ENCODE measurements at places on chromosomes 1 and 21.
A peak's percentile ranks its signal among the peaks of the same experiment; 100 is the strongest.

DNA sequence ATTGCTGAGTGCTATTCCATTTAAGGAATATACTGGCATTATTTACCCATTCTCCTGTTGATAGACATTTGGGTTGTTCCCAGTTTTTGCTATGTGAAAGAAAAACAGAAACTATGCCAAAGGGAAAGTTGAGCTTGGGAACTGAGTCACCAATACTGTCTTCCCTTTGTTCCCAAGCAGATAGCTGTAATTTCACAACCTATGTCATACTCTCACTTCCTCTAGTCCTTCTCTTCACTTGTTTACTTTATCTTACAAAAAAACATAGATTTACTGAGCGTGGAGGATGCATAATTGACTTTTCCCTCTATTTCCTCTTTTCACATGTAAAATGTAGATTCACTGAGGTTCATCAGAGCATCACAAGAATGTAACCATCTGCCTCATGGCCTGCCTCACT, 32.4 kb upstream of the PGBD5 start:
- no peak for DNase-seq

DNA sequence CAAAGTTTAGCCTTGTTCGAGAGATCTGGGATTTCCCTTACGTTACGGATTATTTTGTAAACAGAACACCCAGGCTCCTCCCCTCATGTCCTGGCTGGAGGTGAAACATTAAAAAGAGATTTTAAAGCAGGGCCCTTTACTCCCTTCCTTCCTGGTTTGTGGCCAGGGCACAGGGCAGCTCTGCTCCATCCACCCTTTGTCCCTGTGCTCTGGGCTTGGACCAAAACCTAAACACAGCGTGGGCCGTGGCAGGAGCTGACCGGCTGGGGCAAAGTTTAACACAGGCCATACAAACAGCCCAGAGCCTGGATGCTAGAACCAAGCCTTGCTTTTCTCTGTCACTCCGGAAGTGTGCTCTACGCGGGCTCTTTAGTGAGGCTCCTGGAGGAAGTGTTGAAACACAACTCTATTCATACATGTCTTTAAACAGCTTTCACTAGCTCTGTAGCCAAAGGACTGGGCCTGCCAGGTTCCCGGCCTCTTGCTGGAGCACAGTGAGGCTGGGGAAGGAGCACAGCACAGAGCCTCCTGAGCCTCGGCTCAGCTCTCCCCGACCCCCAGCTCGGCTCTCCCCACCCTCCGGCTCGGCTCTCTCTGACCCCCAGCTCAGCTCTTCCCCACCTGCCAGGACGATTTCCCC, 84.7 kb downstream of the PDE9A start:
- DNase-seq = peak; percentile 57

GRCh38 chr1:31991182-31991581, 22.5 kb upstream of the KHDRBS1 start:
- DNase-seq = no peak

GRCh38 chr1:48099072-48099773, 102.0 kb upstream of the TRABD2B start:
- DNase-seq = no peak

DNA sequence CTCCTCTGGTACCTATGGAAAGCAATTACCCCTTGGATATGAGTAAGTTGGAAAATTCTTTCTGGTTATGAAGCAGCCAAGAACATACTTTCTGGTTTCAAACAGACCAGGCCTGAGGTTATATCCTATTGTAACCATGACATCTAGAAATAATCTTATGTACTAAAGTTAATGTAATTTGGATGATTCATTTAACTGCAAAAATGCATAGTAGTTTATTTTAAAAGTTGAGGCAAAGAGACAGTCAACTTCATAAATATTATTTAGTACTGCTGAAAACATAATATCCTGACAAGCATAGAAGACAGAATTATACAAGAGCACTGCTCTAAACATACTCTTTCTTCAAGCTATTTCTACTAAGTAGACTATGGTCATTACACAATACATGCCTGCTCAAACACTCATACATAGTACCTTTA, 25.5 kb downstream of the ODF2L start:
- no peak for DNase-seq

- DNase-seq = no peak
Measured at GRCh38 chr1:78383923-78384322, 106.9 kb upstream of the PTGFR start.

GRCh38 chr1:110234691-110235090, 24.6 kb downstream of the KCNC4 start:
- DNase-seq = no peak

DNA sequence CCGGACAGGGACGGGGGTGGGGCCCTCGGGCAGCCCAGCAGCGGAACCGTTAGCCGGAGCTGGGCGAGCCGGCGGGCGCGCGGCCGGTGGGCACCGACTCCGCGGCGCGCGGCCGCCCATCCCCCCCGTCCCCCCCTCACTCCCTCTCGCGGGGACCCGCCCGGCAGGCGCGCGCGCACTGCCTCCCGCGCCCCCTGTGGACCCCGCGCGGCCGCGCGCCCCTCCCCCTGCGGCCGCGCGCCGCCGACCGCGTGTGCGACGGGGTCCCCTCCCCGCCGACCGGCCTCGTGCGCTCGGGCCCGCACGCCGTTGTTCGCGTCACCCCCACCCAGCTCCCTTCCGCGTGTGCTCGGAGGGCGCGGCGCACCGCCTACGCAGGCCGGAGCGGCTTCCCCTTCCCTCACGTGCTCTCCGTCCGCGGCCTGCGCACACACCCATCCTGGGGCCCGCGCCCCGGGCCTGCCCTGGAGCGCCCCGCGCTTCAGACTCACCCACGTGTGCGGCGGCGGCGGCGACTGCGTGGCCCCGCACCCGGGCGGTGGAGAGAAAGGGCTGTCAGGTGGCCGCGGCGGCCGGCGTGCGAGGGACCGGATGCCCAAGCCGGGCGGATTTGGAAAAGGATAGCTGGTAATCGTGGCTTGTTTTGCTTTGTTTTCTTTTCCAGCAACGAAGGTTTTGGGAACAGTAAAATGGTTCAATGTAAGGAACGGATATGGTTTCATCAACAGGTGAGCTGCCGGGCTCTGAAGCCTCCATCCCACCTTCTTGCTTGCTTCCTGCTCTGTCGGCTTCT, 717 bp downstream of the YBX1 start:
- peak; percentile 75 for DNase-seq

GRCh38 chr1:27759236-27759635, 13.8 kb upstream of the STX12 start:
- no peak for DNase-seq

DNA sequence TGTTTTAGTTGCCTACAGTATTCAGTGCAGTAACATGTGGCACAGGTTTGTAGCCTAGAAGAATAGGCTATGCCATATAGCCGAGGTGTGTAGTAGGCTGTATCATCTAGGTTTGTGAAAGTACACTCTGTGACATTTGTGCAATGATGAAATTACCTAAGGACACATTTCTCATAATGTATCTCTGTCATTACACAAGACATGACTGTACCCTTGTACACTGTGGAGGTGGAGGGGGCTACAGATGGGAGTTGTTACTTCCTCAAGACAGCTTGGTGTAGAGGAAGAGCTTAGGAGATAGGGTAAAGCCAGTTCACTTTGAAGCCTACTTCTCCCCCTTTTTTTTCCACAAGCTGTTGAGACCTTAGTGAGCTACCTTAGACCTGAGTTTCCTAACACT, 59.7 kb upstream of the RAVER2 start:
- no peak for DNase-seq

DNA sequence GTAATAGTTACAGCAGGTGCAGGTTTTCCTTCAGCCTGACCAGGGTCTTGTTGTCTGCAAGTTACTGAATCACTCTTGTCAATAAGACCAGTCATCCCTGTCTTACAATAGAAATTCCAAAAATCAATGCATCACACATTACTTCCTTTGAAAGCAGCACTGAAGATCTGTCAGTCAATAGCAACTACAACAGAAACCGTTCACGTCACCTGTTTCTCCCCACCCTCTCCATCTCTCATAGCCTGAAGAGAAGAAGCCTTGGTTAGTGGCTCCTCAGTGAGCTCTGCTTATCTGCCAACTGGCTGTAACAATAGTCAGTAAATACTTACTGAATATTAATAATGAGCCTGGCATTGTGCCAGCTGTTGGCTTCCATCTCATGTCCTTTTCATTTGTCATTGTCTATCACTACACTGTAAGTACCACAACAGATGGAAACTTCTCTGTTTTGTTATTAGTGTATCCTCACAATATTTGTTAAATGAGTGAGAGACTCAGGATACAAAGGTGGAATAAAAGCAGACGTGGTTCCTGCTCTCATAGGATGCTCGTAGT, 195.2 kb downstream of the S1PR1 start:
- no peak for DNase-seq

- no peak for DNase-seq
Measured at GRCh38 chr1:8902765-8903164, 24.3 kb upstream of the ENO1 start.

DNA sequence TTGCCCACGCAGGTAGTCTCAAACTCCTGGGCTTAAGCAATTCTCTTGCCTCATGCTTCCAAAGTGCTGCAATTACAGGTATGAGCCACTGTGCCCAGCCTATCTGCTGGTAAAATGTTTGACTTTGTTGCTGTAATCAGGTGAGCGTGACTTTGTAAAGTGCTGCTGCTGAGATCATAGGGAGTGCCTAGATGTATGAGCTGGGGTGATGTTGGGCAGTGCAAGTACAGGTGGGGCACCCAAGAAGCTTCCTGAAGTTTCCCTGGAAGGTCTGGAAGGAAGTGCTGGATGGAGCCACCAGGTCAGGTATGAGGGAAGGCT, 43.1 kb downstream of the KIF21B start:
- no peak for DNase-seq

DNA sequence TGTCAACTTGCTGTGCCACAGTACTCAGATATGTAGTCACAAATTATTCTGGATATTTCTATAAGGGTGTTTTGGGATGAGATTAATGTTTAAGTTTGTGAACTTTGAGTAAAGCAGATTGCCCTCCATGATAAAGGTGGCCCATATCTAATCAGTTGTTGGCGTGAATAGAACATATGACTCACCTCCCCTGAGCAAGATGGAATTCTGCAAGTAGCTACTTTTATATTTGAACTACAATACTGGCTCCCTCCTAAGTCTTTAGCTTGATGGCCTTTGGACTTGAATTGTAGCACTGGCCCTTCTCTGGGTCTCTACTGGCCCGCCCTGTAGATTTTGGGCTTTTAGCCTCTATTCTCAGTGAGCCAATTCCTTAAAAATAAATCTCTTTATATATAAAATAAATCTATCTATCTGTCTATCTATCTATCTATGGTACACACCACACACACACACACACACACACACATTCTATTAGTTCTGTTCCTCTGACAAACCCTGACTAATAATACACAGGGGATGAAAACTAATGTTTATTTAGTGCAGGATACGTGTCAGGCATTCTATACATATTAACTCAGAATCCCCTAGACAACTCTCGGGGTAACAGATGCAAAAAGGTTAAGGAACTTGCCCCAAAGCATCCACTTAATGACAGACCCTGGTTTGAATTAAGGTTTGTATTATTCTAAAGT, 37.9 kb upstream of the PDC start:
- no peak for DNase-seq

- no peak for DNase-seq
Measured at GRCh38 chr21:43959231-43960116, 52.6 kb upstream of the TRAPPC10 start.

DNA sequence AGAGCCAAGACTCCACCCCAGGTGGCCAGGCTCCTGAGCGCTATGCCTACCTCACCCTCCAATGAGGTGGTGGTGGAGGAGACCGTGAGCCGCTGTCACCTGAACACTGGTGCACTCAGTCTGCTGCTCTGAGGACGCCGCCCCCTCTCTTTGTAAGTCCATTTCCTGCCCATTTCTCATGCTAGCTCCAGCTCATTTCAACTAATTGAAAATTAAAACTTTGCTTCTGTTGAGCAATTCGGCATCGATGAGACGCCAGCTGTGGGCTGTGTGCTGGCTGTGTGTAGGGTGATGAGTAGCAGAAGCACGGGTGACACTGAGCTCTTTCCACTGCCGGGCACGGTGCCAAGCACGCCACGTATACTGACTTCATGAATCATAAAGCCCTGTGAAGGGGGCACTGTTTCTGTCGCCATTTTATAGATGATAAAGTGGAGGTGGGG, 11.2 kb downstream of the TNFRSF1B start:
- no peak for DNase-seq

DNA sequence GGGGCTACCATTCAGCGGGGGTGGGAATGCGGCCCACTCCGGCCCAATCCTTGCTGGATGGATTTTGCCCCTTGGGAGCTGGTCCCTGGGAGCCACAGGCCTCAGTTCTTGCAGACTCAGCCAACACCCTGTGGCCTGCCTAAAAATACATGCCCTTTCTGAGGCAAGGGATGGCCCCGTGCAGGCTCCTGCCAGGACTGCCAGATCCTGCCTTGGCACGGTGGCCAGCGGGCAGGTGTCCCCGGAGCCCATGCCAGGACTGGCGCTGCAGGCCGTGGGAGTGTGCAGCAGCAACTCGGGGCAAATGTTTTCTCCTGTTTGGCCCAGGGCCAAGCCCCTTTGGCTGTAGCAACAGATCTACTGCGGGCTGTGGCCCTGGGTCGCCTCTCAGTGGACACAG, 1.6 kb upstream of the PANK4 start:
- DNase-seq = no peak

DNA sequence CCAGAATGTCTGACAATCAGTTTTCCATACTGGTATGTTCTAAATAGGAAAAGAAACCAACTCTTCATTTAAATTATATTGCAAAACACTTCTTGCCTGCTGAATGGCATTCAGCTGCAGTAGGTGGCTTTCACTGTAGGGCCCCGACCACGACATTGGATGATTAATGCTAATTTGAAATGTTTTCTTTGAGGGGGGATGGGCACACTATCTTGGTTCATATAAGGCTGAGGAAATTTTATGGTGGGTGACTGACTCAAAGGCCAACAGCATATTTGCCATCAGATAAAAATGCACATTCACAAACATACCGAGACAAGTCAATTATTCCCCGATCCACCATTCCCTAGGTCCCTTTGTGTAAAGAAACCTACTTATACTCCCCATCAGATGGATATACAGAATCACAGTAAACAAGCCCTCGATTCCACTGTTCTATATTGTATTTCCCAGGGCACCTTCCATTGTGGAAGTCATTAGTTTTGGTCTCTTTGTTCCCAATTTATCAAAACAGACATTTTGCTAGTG, 464.2 kb upstream of the DAB1 start:
- DNase-seq = no peak

GRCh38 chr1:3519301-3519885, 64.9 kb downstream of the ARHGEF16 start:
- DNase-seq = no peak

GRCh38 chr1:184568148-184568547, 181.3 kb downstream of the C1orf21 start:
- DNase-seq = no peak

Data from right forelimb (tissue), 1 donor.